ENCODE measurements at places on chromosomes 11 and 22. TPM values are rescaled to one million over a fixed set of nuclear protein-coding genes. Genes with fewer than 3 reads are reported as not detected.

DNA sequence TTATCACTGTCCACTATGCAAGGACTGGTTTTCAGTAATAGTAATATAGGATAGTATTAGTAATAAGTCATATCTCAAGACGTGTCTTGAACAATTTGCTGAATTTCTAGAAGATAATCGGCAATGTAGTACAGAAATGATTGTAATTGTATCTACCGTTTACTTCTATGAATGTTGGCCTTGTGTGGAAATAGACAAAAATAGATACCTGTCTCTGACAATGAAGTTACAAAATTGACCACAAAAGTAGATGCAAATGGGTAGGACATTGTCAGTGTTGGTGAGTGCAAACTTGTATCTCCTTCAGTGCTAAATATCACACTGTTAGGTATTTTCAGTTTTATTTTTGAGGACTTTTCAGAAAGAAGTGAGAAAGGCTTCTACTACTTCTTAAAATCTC lies 43.1 kb downstream of the SVIP start:
- DNase-seq: no peak

DNA sequence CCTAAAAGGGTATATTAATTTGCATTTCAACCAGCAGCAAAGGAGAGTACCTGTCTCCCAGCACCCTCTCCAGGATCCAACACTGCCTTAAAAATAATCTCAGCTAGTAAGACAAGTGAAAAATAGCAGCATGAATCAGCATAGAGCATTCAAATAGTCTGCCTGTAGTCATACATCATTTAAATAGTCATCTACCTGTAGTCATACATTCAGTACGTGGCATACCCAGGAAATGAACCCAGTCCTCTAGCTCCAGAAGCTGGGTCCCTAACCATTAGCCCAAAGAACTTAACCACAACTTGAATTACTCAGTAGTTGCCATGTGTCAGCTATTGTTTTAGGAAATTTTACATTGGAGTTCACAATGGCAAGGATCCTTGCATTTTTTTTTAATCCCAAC lies 9.3 kb downstream of the TENM4 start:
- DNase-seq: peak; percentile 44

GRCh38 chr11:66933531-66933930 lies 24.7 kb downstream of the PC start:
- no peak for DNase-seq

The OR56A1 gene
- not detected for total RNA-seq

- DNase-seq: no peak
These were observed 19.3 kb downstream of the PATZ1 start for GRCh38 chr22:31326877-31327276.

The MICALL1 gene
- 12.5 TPM for total RNA-seq

DNA sequence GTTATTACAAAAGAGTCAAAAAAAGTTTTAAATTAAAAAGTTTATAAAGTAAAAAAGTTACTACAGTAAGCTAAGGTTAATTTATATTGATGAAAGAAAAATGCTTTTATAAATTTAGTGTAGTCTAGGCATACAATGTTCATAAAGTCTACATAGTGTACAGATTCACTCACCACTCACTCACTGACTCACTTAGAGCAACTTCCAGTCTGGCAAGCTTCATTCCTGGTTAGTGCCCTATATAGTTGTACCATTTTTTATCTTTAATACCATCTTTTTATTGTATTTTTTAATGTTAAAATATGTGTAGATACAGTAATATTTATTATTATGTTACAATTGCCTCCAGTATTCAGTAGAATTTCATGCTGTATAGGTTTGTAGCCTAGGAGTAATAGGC lies 2.6 kb upstream of the MMP10 start:
- no peak for DNase-seq

DNA sequence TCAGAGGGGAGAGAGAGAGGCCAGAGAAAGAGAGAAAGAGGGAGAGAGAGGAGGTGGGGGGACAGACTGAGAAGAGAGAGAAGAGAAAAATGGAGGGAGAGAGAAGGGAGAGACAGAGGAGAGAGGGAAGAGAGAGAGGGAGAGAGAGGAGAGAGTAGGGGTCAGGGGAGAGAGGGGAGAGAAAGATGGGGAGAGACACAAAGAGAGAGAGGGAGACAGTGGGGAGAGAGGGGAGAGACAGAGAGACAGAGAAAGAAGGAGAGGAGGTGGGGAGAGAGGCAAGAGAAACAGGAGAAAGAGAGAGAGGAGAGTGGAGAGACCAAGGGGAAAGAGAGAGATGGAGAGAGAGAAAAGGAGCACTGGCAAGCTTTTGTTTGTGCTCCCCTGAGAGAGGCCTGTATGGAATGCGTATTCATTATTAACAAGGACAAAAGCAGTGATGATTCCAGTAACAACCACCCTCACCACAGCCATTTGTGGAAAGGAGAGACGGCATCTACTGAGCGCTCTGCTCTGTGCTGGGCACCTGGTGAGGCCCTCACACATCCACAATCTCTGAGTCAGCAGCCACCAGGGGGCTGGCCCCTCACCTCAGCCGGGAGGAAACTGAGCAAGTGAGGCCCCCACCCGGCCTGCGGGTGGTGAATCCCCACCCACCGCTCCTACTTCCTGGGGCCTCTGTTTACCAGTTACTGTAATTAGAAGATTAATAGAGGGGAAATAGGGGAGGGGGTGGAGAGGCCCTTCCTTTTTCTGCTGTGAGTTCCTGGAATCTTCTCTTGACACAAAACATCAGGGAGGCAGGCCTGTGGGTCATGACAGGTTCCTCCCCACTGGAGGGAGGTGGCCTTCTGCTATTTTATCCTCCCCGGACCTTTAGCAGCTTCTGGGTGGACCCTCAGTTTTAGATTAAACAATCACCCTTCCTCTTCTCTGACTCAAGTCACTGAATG lies 14.6 kb upstream of the MIAT start:
- no peak for DNase-seq
